ENCODE measurements at places on chromosomes 3 and 15.

- no peak for DNase-seq
Observed at GRCh38 chr3:4856136-4856535, 123.1 kb upstream of the BHLHE40 start.

DNA sequence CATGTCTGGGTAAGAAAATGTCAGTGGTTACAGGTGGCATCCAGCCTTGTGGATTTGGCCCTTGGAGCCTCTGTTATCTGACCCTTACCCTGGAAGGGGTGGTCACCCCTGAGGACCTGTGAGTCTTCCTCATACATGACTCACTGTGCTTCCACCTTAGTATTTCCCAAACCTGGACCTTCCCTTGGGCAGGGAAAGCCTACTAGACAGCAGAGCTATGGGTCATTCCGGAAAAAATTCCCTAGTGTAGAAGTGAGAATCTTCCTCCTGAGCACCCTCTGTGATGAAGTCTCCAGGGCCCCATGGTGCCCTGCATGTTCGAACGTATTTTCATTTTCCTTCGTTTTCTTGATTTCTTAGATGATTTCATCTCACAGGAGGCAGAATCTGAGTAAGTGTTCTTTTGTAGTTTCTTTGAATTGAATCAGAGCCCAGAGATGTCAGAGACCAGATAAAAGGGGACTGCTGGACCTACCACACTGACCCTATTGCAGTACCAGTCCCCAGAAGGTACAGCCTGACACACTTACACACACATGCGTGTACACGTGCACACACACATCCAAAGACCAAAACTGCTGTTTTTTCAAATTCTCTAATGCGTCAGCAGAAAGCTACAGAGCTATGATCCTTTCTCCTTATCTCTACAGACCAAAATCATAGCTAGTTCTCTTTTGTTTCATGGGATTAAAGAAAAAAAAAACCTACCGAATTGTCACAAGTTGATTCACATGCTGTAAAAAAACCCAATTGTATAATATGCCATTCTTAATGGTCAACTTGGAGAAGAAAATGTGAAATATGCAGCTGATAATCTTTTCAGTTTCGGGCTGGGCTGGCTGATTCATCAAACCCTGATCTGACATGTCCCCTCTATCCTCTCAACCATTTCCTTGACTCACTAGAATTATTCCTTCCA lies 50.5 kb upstream of the ARHGEF3 start:
- peak; percentile 54 for DNase-seq

- DNase-seq = no peak
Observed at GRCh38 chr15:74133694-74134386, 3.5 kb downstream of the ISLR2 start.

GRCh38 chr3:147640781-147641180 lies 231.6 kb downstream of the ZIC1 start:
- no peak for DNase-seq

GRCh38 chr3:152317184-152317583 lies 48.5 kb downstream of the MBNL1 start:
- DNase-seq = no peak

GRCh38 chr3:197083486-197083885 lies 53.9 kb upstream of the MELTF start:
- DNase-seq = peak; percentile 79

DNA sequence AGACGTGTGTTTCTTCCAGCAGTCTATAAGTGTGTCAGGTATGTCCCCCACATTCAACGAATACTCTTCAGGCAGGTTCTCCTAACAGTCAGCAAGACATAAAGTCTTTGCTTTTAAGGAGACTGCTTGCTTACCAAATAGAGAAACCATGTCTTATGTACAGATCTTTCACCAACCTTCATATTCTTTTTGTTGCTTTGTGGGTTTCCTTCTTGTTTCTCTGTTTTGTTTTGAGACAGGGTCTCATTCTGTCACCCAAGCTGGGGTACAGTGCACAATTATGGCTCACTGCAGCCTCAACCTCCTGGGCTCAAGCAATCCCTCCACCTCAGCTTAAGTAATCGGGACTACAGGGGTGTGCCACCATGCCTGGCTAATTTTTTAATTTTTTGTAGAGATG lies 14.3 kb downstream of the DYNC1LI1 start:
- DNase-seq = no peak

DNA sequence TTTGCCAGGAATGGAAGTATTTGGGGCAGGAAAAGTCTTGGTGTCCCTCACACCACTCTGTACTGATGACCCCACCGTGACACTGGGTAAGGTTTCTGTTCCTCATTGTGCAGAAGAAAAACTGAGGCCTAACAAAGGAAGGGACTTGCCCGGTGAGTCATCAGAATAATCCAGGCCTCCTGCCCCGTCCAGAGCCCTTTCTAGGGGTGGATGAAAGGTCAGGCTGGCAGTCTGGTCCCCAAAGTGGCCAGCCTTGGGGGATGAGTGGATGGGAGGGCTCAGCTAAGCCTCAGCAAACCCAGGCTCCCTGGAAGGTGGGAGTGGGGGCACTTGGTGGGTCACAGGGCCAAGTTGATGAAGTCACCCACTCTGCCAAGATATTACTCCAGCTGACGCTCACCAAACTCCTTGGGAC lies 2.3 kb upstream of the DNAH1 start:
- peak; percentile 69 for DNase-seq

- DNase-seq = peak; percentile 66
Observed at GRCh38 chr3:8492744-8493511, 8.7 kb upstream of the LMCD1 start.

- DNase-seq = peak; percentile 81
Observed at GRCh38 chr3:134232151-134232550, 18.5 kb downstream of the RYK start.

GRCh38 chr3:188051801-188052168 lies 102.2 kb upstream of the LPP start:
- no peak for DNase-seq

DNA sequence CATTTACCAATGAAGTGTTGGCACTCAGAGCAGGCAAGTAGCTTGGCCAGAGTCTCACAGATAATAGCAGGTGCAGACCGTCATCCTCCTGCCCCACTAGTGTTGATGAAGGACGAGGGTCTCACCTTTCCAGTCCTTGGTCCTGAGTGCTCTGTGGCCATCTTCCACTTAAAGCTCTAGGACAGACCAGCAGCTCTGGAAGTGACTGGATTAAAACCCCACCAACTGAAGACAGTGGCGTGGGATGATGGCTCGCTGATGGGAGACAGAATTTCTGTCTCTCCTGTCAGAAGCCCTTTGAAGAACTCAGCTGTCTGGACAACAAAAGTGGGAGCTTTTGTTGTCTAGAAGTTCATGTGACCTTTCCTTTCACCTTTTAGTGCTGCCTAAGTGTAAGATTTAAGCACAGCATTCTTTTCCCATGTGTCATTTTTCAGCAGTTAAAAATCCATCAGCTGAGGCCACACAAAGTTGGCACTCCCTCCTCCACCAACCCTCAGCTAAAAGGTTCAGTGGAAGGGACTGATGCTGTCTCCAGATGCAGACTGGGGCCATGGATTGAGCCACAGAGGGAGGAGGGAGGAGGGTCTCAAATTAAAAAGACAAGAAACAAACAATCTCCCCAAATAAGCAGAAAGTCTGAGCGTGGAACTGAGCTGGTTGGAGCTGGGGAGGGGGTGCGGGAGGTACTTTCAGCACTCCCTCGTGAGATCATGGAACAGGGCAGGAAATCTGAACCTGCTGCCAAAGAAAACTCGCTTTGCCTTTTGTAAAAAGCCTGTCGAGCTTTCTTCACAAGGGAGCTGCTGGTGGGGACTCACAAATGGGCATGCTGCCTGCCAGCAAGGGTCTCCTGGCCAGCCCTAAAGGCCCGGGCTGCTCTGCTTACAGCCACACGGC lies 148.5 kb upstream of the CTDSPL start:
- DNase-seq = peak; percentile 69

DNA sequence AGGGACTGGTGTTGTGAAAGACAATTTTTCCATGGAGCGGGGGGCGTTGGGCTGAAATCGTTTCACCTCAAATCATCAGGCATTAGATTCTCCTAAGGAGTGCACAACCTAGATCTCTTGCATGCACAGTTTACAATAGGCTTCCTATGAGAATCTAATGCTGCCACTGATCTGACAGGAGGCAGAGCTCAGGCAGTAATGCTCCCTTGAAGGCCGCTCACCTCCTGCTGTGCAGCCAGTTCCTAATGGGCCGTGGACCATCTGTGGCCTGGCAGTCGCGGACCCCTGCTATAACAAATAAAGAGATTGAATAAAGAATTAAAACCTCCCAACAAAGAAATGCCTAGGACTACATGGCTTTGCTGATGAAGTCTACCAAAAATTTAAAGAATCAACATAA lies 25.3 kb upstream of the ANKRD28 start:
- DNase-seq = no peak

- DNase-seq = no peak
Observed at GRCh38 chr3:117629505-117629904, 919.9 kb downstream of the TUSC7 start.

DNA sequence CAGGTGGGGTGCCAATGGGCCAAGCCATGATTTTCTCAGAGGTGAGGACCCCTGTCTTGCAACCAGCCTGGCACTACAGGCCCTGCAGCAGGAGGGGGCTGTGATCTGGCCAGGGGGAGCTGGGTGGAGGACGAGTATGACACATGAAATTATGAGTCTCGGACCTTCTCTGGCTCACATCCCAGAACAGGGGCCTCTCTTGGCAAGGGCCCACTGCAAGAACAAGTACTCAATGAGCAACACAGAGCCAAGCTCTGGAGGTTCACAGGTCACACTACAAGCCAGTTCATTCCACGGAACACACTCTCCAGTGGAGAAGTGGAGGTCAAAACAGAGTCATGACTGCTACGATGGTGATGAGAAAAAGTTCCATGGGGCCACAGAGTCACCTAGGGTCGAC lies 28.3 kb downstream of the CCDC32 start:
- peak; percentile 8 for DNase-seq

- DNase-seq = peak; percentile 5
Observed at GRCh38 chr3:187763850-187764648, 18.8 kb upstream of the BCL6 start.

- DNase-seq = peak; percentile 100
Observed at GRCh38 chr3:192899540-192899982, 18.1 kb downstream of the MB21D2 start.

DNA sequence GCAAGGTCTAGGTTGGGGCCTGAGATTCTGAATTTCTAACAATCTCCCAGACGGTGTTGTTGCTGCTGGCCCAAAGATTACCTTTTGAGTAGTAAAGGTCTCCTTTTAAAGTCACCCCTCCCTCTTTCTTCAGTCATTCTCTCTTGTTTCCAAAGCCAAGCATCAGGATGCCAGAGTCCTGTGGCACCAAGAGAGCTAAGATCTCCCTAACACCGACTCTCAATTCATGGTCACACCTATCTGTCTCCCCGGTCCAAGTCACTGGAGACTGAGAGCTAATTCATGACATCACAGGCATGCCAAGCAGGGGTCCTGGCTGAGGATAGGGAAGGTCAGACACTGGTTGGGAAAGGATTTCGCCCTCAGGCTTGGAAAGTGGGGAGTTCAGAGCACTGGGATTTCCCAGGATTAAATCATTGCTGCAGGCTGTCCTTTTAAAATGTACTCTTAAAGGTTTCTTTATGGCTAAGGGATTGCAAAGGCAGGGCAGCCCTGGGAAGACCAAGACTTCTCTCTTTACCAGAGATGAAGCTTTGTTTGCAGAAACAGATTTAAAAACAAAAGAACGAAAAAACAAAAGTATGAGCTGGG lies 7.3 kb downstream of the SHOX2 start:
- DNase-seq = peak; percentile 70

- no peak for DNase-seq
Observed at GRCh38 chr15:99402014-99402729, 150.9 kb downstream of the LRRC28 start.

DNA sequence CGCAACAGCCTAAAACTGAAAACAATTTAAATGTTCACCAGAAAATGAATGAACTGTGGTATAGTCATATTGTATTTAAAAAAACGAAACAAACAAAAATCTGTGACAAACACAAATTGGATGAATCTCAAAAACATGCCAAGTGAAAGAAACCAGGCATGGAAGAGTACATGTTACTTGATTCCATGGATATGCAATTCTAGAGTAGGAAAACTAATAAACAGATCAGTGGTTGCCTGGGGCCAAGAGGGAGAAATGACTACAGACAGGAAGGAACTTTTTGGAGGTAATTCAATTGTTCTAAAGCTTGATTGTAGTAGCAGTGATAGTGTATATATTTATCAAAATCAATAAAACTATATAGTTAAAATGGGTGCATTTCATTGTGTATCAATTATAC lies 16.8 kb downstream of the UBE3A start:
- peak; percentile 77 for DNase-seq

DNA sequence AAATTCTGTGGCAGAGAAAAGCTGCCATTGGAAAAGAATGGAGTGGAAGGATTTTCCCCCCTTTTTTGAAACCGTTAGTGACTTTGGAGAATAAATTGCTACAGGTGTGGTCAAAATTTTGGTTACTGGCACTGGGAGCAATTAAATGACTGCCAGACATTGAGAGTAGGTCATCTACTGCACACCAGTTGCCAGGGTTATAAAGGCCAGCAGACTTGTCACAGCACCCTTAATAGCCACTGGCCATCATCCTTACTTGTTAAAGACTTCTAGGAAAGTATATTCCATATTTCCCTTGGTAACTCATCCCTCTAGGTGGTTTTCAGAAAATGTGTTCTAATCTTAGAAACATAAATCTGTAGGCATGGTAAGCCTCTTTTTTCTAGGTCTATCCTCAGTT lies 8.0 kb downstream of the PIK3CA start:
- DNase-seq = no peak

DNA sequence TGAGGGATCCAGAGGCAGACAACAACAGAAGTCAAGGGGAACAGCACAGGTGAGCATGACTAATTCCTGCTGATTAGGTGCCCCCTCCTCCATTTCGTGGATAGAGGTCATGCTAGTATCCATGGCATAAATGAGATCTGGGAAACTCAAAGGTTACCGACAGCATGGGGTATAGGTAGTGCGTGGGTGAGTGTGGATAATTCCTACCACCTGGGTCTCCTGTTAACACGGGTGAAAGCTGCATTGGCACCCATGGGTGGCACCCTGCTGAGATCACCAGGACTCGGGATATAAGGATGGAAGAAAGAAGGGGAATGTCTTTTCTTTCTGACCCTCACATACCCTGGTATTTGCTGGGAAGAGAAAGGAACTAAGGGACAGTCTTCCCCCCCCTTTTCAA lies 14.4 kb upstream of the CHST2 start:
- no peak for DNase-seq

- DNase-seq = no peak
Observed at GRCh38 chr15:80099241-80099640, 39.8 kb downstream of the ZFAND6 start.

- no peak for DNase-seq
Observed at GRCh38 chr15:40736575-40736974, 18.5 kb downstream of the RMDN3 start.

- DNase-seq = peak; percentile 99
Observed at GRCh38 chr15:74240002-74240568, 4.0 kb downstream of the CCDC33 start.

DNA sequence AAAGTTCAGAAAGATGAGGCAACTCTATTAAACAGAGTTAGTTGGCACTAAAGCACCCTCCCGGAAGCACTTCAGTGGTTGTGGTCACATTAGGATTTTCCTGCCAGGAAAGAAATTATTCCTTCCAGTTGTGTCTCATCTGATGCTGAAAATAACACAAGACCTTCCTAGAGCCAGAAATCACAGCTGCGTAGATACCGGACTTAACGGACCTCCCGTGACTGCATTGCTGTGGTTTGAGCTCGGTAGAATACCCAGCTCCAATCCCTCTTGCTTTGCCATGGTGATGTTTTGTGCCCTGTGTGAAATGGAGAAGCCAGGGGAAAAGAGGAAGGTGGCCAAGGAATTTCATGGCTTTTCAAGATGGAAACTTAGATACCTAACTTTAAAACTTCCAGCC lies 215.0 kb upstream of the IGF1R start:
- DNase-seq = peak; percentile 29
